ENCODE measurements at places on chromosomes 6 and 20.

GRCh38 chr6:5524110-5524509 is 262.8 kb downstream of the FARS2 start:
- DNase-seq, result no peak

DNA sequence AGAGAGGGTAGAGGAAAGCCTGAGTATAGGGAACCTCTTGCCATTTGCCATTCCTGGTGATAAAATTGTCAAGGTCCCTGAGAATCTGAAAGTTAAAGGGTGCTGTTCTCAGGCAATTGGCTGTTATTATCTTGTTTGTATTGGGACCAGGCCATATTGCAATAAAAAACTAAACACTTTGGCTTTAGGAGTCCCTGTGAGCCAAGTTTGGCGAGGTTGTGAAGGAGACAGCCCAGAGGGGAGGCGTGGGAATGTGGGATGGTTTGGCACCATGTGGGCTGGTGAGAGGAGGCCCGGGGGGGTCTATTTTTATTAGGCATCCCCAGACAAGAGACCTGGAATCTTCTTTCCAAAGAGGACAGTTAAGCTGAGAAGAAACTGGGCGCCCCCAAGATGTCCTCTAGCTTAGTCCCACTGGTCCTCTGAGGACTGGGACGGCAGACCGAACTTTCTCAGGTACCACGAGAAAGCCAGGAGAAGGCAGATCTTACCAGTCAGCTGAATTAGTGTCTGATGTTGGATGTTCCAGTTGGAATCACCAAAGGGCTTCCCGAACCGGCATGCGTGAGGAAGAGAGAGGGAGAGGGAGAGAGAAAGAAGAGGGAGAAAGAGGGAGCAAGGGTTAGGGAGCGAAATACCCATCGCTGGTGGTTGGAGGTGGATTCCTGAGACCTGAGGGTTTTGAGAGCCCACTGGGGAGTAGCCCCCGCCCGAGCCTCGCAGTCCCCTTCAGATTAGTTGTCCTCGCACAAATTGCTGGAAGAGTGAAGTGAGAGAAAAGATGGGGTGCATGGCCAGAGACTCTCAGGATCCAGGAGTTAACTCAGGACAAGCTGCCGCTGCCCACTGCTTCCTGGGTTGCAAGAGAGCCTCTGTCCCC is 24.4 kb downstream of the DYNLT1 start:
- DNase-seq, result no peak

DNA sequence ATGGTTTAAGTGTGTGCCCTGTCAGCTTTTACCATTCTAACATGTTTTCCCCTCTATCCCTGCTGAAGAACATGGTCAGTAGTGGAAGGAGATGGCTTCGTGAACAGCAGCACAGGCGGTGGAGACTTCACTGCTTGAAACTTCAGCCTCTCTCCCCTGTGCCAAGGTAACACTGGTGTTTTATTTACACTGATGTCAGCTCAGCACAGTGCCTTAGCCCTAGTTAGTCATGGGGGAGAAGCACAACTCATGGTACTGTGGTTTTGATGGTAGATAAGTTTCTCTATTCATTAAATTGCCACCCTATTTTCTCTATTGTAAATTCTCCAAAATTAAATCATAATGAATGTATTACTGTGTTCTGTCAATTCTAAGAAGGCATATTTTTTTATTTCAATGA is 56.6 kb downstream of the MTHFD1L start:
- DNase-seq, result no peak

GRCh38 chr6:25617997-25618396 is 34.0 kb upstream of the SCGN start:
- no peak for DNase-seq

DNA sequence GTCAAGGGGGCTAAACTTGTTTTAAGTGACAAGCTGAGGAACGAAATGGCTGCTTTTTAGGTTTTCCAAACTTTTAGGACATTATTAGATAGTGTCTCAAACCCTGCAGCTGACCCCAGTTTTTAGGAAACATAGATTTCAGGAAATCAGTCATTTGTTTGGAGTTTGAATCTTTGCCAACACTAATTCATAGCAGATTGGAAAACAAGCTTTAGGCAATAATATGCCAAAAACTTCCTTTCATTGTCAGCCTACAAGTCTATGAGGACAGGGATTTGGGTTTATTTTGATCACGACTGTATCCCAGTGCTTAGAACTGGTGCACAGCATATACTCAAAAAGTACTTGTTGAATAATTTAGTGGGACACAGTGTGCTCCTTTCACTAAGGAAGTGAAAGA is 123.2 kb downstream of the TINAG start:
- DNase-seq, result no peak

DNA sequence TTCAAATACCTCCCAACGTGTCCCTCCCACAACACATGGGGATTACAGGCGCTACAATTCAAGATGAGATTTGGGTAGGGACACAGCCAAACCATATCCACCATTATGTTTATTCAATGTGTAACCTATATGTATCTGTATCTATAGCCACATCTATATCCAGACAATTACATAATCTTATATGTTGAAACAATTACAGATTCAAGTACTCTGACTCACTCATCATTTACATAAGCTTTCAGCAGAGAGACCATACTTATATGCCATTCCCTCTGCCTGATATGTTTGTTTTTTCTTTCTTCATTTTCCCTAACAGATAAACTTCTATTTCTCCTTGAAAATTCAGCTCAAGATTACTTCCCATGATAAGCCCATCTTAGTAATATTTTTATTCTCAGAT is 163.6 kb downstream of the LAMA2 start:
- no peak for DNase-seq

DNA sequence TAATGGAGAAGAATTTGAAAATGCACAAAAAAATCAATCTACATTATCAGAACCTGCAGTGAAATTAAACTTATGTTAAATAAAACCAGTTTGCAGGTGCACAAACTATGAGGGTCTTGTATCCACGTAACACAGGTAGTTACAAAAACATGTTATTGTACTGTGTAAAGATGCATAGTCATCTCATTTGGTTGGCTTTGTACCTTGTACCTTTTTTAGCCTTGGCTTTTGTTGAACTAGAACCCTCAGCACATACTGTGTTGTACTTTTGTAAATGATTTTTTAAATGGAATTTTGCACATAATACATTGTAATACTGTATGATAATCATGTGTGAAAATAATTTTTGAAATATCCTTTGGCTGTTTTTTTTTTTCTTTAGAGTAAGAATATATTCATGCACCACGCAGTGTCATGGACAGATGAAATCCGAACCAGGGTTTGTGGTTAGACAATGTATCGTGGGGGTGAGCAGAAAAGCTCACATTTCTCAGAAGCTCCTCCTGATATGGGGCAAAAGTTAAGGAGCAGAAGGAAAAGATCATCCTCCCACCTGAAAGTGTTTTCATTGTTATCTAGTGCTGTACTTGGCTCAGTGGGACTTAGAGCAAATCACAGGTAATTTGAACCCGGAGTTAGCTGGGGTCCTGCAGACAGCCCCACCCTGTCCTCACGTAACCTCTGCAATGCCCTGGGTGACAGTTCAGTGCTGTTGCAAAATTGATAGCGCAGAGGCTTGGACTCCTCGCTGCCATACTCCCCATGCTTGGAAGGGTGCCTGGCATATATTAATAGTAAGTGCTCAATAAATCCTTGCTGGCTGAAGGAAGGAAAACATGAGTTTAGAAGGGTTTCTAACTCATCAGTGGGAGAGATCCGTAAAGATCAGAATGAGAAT is 14.8 kb upstream of the NAA20 start:
- no peak for DNase-seq

DNA sequence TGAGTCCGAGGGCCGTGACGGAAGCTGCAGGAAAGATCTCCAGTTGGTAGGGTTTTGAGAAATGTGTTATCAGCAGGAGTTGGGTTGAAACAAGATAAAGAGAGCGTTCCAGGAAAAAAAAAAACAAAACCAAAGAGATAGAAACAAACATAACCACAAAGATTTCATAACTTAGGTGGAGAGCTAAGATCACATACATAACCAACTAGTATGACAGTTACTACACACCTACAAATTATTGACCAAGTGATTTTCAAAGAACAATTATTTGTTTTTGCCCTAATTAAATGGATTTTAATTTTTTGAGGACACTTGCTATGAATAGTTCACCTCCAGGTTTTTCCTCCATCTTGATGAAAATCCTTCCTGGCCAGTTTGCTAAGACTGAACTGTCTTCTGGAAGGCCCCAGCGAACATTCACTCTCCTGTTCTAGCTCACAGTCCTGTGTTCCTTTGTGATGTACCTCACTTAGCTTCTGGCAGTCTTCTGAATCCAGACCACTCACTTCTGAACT is 69.4 kb downstream of the SNX9 start:
- no peak for DNase-seq

DNA sequence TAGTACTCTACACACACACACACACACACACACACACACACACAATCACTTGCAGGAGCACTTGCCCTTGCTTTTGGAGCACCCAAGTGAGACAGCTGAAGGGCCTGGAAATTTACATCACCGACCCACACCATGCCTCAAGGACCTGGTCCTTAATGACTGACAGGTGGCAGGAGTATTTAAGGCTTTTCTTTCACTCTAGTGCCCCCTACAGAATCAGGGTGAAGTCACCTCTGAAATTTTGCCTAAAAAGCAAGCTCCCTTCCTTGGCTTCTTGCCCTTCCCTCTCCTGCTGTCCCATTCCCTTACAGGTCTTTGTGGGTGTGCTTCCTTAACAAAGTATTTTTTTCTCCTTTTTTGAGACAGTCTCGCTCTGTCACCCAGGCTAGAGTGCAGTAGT is 353.5 kb upstream of the IRAK1BP1 start:
- no peak for DNase-seq

DNA sequence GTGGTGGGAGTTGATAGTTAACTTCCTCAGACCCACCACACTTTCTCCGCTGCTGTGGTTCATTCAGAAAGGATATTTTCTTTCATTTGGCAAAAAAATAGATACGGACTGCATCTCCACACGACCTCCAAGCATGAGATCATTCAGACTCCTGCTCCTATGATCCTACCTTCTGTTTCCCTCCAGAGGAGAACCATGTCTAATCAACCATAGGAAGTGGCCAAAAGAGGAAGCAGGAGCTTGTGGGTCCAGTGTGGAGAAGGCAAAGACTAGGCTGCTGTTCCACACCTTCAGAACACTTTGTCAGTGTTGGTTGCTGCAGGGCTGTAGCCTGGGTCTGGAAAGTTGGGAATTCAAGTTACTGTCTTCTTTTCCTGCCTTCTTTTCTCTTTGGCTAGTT is 10.6 kb upstream of the KIF13A start:
- no peak for DNase-seq

GRCh38 chr20:57801581-57801980 is 91.8 kb upstream of the PMEPA1 start:
- no peak for DNase-seq

DNA sequence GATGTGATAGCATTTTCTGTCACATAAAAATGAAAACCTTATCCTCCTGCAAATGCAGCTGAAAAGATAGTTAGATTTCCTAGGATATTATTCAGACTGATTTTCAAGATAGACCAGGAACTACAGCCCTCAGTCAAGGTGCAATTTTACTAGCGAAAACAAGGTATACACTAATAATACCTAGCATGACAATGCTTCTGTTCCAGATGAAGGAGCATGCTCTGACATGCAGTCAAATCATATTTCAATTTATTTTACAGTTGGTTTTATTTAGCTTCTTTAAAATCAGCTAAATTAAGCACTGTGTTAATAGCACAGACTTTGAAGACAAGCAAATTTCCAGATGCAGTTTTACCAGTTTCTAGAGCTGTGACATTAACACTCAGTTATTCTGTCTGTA is 14.2 kb upstream of the TNFAIP3 start:
- DNase-seq, result no peak

DNA sequence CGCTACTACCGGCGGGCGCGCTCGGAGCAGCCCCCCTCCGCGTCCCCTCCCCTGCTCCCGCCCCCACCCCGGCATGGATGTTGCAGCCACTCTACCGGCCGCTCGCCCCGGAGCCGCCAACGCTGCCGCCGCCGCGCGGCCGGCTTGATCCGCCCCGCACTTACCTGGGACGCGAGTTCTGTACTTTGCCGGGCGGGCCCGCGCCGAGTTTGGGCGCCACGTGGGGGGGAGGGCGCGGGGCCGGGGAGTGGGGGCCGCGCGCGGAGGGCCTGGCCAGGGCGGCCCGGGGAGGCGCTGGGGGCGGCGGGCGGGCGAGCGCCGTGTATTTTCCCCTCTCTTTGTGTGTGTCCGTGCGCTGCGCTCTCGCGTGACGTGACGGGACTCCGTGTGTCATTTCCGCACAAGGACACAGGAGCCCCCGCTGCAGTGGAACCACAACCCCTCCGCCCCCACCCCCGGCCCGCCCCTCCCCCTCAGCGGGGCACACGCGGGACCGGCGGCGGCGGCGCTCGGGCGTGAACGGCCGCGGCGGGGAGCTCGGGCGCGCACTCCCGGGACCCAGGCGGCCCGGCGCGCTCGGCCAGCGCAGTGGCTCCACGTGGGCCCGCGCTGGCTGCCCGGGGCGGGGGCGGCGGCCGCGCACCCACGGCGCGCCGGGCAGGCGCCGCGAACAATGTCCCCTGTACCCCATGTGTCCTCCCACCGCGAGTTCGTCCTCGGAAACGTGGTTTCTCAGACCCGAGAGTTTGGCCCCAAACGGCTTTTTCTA is at the start of gene BEND3:
Gene BEND3, minus strand, starts transcription at position 590 of the 769 bp plus-strand sequence. CDS start 16,230 bp downstream, outside the sequence.
- DNase-seq, result no peak

DNA sequence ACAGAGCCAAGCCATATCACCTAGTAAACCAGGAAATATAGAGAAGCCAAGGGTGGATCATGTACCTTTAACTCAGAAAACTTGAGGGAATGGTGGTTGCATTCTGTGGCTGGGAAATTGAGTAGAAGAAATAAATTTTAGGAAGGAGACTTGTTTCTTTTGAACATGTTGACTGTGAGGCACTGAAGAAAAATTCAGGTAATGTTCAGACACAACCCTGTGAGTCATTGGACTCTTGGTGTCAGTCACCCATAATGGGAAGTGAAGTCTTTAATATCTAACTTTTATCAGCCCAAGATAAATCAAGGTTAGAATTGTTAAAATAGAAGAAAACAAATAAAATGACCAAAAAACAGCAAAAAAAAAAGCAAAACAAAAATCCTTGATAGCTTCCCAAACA is 98.8 kb upstream of the GRIK2 start:
- DNase-seq, result no peak

DNA sequence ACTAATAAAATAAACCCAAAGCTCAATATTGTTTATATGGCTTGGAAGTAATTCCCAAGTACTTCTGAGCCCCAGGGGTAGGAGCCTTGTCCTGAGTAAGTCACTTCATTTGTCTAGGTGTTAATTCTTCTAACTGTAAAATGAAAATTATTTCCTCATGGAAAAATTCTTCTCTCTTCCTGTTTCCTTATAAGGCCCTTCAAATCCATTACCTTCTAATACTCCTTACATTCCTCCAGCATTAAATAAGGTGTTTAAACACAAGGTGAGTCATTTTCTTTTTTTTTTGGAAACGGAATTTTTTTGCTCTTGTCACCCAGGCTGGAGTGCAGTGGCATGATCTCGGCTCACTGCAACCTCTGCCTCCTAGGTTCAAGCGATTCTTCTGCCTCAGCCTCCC is 41.9 kb downstream of the PRR18 start:
- DNase-seq, result no peak

- no peak for DNase-seq
Observed at GRCh38 chr20:52076164-52076563, 115.4 kb downstream of the ZFP64 start.

DNA sequence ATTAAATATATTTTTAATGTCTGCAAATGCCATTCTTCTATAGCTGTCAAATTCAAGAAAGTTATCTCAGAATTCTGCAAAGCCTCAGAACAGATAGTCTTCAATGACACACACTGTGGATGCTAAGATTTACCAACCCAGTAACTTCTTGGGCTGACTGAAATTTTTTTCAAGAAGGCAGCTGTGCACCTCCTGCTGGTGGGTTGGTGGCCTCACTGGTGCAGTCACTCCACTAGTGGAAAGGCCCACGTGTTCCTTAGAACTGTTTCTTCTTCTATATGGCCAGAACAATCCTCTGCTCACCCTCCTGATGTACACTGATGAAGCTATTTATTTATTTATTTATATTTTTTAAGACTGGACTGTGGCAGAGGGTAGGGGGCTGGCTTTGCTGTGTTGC is 28.1 kb upstream of the MTCL3 start:
- no peak for DNase-seq

Measured in GM12892 (cell line).